Dermis lymphatic vessel endothelial cell (primary cell): ENCODE measurements at places on chromosomes 2 and 18. TPM values are rescaled to one million over a fixed set of nuclear protein-coding genes. Genes with fewer than 3 reads are reported as not detected.

The PMAIP1 gene
- total RNA-seq = 10.5 and 12.9 TPM in 2 replicates

The RTP5 gene
- total RNA-seq = not detected in 2 replicates

The TMEM163 gene
- not detected in 2 replicates for total RNA-seq

The RGPD6 gene
- 30.1 and 40.7 TPM in 2 replicates for total RNA-seq

The SIX2 gene
- 0.11 TPM in 1 of 2 replicates, not detected in the other for total RNA-seq

The PLEK gene
- 0.22 TPM in 1 of 2 replicates, not detected in the other for total RNA-seq

The GPR17 gene
- total RNA-seq = not detected in 2 replicates

The CABLES1 gene
- 42.6 and 52.2 TPM in 2 replicates for total RNA-seq

The ATP8B1 gene
- total RNA-seq = 20.4 and 31.9 TPM in 2 replicates

The C1QL2 gene
- not detected in 2 replicates for total RNA-seq

The MPP4 gene
- total RNA-seq = 0.22 TPM in 1 of 2 replicates, not detected in the other

The SERPINB11 gene
- not detected in 2 replicates for total RNA-seq

The COL6A3 gene
- total RNA-seq = 9.6 and 35.2 TPM in 2 replicates

The CFAP53 gene
- under 0.01 and 0.17 TPM in 2 replicates for total RNA-seq

The CHRNA1 gene
- total RNA-seq = 0.76 TPM in 1 of 2 replicates, not detected in the other

The THOC1 gene
- 21.5 and 36.4 TPM in 2 replicates for total RNA-seq

The ELOA2 gene
- not detected in 2 replicates for total RNA-seq

The PGAP1 gene
- total RNA-seq = 2.2 and 3.4 TPM in 2 replicates

The SPATS2L gene
- 8.9 and 19.4 TPM in 2 replicates for total RNA-seq

The SRD5A2 gene
- not detected in 2 replicates for total RNA-seq

The SERPINB12 gene
- total RNA-seq = not detected in 2 replicates

The CCDC150 gene
- total RNA-seq = 5.9 and 7.3 TPM in 2 replicates

The COL5A2 gene
- 18.8 and 24.2 TPM in 2 replicates for total RNA-seq

The LRP2 gene
- under 0.01 TPM in 2 replicates for total RNA-seq

The RAPGEF4 gene
- total RNA-seq = 18.8 and 23.8 TPM in 2 replicates

The CYBRD1 gene
- 20.2 and 24.5 TPM in 2 replicates for total RNA-seq

The ACVR1C gene
- total RNA-seq = 0.09 TPM in 1 of 2 replicates, not detected in the other

The ANKRD29 gene
- 2.5 and 6.2 TPM in 2 replicates for total RNA-seq

The CDK15 gene
- under 0.01 TPM in 1 of 2 replicates, not detected in the other for total RNA-seq

The ALPP gene
- not detected in 2 replicates for total RNA-seq

The SLC9A4 gene
- total RNA-seq = not detected in 2 replicates

The ATP6V1B1 gene
- not detected in 2 replicates for total RNA-seq

The LONRF2 gene
- under 0.01 TPM in 2 replicates for total RNA-seq

The ANKRD44 gene
- 6.9 and 9.5 TPM in 2 replicates for total RNA-seq

The PROKR1 gene
- not detected in 2 replicates for total RNA-seq

The SPC25 gene
- 0.76 and 1.4 TPM in 2 replicates for total RNA-seq

The DLGAP1 gene
- 0.09 and 0.11 TPM in 2 replicates for total RNA-seq

The NT5DC4 gene
- not detected in 2 replicates for total RNA-seq

The NCKAP5 gene
- total RNA-seq = 0.09 and 0.11 TPM in 2 replicates
